ENCODE measurements at places on chromosomes 7 and 10.

- no peak for DNase-seq
Measured at GRCh38 chr7:22332461-22332870, 24.5 kb downstream of the RAPGEF5 start.

GRCh38 chr10:44335330-44336021 lies 49.4 kb downstream of the CXCL12 start:
- DNase-seq = no peak

DNA sequence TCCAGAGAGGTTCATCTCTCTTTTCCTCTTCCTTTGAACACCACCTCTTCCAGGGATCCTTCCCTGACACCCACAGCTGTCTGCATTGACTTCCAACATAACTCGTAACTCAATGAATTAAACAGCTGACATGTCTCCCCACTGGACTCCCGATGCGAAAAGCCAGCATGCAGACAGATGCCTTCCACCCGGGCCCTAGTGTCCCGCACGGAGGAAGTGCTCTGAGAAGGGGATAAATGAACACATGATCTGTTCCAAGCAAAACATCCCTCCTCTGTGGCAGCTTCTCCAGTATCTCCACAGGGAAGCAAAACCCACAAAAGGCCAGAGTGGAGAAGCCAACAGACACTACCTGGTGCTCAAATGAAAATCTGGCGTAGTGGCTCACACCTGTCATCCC lies 28.3 kb downstream of the OGDHL start:
- DNase-seq = no peak

GRCh38 chr10:61627266-61627665 lies 35.5 kb upstream of the CABCOCO1 start:
- DNase-seq = no peak

DNA sequence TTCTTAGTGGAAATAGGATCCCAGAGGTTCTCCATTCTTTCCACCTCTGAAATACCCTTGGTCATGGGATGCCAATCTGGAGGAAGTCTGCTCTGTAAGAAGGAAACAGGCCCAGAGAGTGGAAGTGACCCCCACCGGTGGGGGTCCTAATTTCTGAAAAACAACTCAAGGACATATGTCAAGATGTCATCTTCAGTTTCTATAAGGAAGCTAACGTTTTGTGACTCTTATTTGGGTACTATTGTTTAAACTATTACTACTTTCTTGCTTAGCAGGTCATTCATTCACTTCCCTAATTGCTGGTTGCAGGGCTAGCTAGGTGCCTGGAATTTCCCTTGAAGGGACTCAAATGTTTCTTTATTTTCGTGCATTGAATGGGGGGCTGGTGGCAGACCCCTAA lies 1.9 kb upstream of the ZNF775 start:
- DNase-seq = no peak

GRCh38 chr10:66218981-66219587 lies 706.8 kb upstream of the LRRTM3 start:
- no peak for DNase-seq

GRCh38 chr10:6112893-6113292 lies 24.1 kb downstream of the RBM17 start:
- DNase-seq = no peak

GRCh38 chr10:100019787-100020141 lies 10.0 kb upstream of the DNMBP start:
- DNase-seq = peak; percentile 78

GRCh38 chr7:74155810-74156395 lies 18.3 kb upstream of the EIF4H start:
- peak; percentile 88 for DNase-seq

- peak; percentile 46 for DNase-seq
Measured at GRCh38 chr10:986881-987619, 1.2 kb upstream of the GTPBP4 start.

DNA sequence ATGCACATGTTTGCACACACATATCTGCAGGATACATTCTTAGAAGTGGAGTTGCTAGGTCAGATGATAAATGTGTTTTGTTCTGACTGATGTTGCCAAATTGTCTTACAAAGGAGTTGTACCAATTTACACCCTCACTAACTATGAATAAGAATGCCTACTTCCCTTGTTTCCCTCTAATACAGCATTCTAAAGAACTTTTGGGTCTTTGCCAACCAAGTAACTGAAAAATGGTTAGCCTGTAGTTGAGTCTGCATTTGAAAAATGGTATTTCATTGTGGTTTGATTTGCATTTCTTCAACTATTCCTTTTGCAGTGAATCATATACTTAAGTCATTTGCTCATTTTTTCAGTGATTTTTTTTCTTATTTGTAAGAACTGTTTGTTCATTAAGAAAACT lies 48.4 kb downstream of the TMEM26 start:
- DNase-seq = no peak

DNA sequence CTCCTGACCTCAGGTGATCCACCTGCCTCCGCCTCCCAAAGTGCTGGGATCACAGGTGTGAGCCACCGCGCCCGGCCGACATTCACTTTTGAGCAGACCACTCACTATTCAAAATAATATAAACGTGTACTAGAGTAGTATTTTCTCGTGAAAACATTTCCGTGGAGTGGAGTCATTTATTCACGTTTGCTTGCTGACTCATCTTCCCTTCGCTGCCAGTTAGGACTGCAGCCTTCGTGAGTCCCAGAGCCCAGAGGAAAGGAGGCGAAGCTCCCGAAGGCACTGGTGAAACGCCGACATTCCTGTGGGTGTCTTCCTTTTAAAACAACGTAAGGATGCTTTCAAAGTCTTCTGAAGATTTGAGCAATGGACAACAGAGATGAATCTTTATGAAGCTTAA lies 10.9 kb upstream of the INPP5A start:
- DNase-seq = no peak

DNA sequence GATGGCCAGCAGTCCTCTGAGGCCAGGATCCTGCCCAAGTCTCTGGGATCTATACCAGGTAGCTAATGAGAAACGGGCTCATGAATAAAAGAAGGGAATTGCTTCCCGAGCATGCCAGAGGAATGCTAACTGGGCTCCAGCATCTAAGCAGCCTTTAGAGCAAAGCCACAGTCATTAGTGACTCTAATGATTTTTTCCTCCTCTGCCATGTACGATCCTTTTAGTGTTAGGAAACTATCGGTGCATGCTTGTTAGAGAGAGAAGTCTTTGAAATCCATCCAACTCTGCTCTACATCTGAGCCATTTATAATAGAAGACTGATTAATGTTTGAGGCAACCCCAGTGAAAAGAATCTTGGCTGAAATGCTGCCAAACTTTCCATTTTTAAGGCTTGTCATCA lies 124.9 kb upstream of the TCERG1L start:
- no peak for DNase-seq
